Adrenal gland (tissue), 19 donors: ENCODE measurements at places on chromosomes 2 and 18. TPM values are rescaled to one million over a fixed set of nuclear protein-coding genes. Genes with fewer than 3 reads are reported as not detected.
A peak's percentile ranks its signal among the peaks of the same experiment; 100 is the strongest.

- DNase-seq: no peak
- no peaks in the 10 kb centered on the region for H3K36me3 ChIP-seq
- no peak overlapping the region for H3K4me3 ChIP-seq
- no peaks in the 10 kb centered on the region for H3K4me1 ChIP-seq
- no peaks in the 10 kb centered on the region for H3K27me3 ChIP-seq
These were observed 56.3 kb downstream of the ASB1 start for GRCh38 chr2:238483021-238483420.

DNA sequence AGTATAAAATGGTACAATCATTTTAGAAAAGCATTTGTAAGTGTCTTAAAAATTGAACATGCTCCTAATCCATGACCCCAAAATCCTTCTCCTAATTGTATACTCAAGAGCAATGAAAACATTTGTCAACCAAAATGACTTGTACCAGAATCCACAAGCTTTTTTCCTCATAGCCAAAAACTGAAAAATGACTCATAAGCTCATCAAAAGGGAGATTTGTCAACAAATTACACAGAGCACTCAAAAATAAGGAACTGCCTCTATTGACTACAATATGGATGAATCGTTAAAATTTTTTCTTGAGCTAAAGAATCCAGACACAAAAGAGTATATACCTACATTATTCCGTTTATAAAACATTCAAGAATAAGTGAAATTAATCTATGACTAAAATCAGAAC, 544.8 kb downstream of the ARHGAP15 start:
- no peak for DNase-seq
- H3K4me1 ChIP-seq: no peaks in the 10 kb centered on the region
- H3K27me3 ChIP-seq: no peaks in the 10 kb centered on the region
- no peak overlapping the region for H3K4me3 ChIP-seq
- H3K36me3 ChIP-seq: no peaks in the 10 kb centered on the region
- H3K27ac ChIP-seq: no peak overlapping the region

DNA sequence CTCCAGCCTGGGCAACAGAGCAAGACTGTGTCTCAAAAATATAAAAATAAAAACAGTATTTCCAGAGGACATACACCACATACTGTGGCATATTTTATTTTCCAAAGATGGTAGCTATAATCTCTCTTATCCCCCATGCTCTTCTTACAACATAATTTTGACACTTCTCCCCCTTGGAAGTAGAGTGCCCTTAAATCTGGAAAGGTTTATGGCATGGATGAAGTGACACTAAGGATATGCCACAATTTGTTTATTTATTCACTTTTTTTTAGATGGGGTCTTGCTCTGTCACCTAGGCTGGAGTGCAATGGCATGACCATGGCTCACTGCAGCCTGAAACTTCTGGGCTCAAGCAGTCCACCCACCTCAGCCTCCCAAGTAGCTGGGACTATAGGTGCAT, 56.7 kb downstream of the HNRNPLL start:
- H3K27me3 ChIP-seq: no peaks in the 10 kb centered on the region
- H3K4me3 ChIP-seq: no peak overlapping the region
- H3K4me1 ChIP-seq: peaks cover 9% of the 10 kb centered on the region
- no peaks in the 10 kb centered on the region for H3K36me3 ChIP-seq

- H3K4me1 ChIP-seq: no peaks in the 10 kb centered on the region
- no peak overlapping the region for H3K4me3 ChIP-seq
- H3K36me3 ChIP-seq: no peaks in the 10 kb centered on the region
- no peak overlapping the region for H3K27ac ChIP-seq
- no peak for DNase-seq
- H3K27me3 ChIP-seq: no peaks in the 10 kb centered on the region
These were observed 7.3 kb upstream of the CXCR4 start for GRCh38 chr2:136125236-136125635.

GRCh38 chr18:24482821-24483220, 22.4 kb downstream of the HRH4 start:
- H3K27me3 ChIP-seq: no peaks in the 10 kb centered on the region
- no peak for DNase-seq
- no peak overlapping the region for H3K27ac ChIP-seq
- no peaks in the 10 kb centered on the region for H3K36me3 ChIP-seq

- no peaks in the 10 kb centered on the region for H3K4me1 ChIP-seq
- H3K4me3 ChIP-seq: no peak overlapping the region
- no peak overlapping the region for H3K27ac ChIP-seq
- H3K36me3 ChIP-seq: no peaks in the 10 kb centered on the region
- no peaks in the 10 kb centered on the region for H3K27me3 ChIP-seq
These were observed 190.1 kb downstream of the TTC32 start for GRCh38 chr2:19711470-19712372.

DNA sequence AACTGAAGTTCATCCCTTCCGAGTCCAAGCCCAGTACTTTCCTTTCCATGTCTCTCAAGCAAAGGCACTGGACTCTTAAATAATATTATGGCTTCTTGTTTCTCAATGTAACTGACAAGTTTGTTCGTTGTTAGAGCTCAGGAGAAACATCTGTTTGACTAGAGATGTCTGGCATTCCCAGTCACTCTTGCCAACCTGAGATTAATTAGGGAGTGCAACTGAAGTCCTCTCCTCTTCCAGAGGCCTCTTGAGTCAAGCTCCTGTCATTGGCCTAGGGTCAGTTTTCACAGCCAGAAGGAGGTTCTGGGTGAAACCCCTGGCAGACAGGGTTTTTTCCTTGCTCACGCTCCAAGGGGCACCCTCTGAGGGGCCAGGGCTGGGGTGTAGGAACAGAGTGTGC, 196.1 kb downstream of the AGPS start:
- no peaks in the 10 kb centered on the region for H3K36me3 ChIP-seq
- H3K4me1 ChIP-seq: no peaks in the 10 kb centered on the region
- no peak overlapping the region for H3K4me3 ChIP-seq
- no peak for DNase-seq
- no peak overlapping the region for H3K27ac ChIP-seq
- H3K27me3 ChIP-seq: no peaks in the 10 kb centered on the region

GRCh38 chr2:173755798-173756197, 209.4 kb downstream of the SP3 start:
- no peaks in the 10 kb centered on the region for H3K4me1 ChIP-seq
- no peak for DNase-seq
- no peaks in the 10 kb centered on the region for H3K27me3 ChIP-seq

DNA sequence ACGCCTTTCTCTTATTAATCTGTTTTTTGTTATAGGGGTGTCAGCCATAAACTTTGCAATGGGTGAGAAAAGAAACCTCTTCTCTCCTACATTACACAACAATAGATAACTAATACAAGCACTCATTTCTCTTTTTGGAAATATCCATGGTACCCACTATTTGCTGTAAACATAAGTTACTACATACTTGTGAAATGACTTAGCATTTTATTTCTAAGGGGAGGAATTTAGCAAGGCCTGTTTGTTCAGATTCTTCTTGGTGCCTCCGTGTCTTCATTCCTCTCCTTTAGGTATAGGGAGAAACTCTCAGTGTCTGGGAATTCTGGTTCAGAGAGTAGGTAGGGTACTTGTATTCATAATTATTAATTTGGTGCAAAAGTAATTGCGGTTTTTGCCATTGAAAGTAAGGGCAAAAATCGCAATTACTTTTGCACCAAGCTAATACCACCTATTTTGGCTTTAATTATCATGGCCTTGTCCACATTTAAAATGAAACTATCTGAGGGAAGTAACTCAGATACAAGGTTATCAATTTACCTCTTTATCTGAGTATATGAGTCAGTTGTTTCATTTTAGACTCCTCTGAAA, 134.8 kb downstream of the MREG start:
- H3K36me3 ChIP-seq: no peaks in the 10 kb centered on the region
- H3K4me1 ChIP-seq: no peaks in the 10 kb centered on the region
- H3K27me3 ChIP-seq: no peaks in the 10 kb centered on the region
- DNase-seq: no peak
- H3K4me3 ChIP-seq: no peak overlapping the region
- no peak overlapping the region for H3K27ac ChIP-seq

DNA sequence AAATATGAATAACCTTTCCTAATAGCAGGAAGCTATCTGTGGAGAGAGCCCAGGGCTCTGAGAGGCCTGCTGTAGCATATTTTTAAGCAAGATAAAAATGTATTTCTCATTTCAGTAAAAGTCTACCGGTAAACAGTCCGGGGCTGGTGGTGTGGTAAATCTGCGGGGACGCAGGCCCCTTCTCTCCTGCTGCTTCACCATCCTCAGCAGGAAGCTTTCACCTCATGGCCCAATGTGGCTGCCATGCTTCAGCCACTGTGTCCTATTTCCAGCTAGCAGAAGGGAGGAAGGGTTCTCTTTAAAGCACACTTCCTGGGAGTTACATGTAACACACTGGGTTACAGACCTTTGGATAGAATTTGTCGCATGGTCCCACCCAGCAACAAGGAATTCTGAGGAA, 79.5 kb upstream of the ODC1 start:
- H3K36me3 ChIP-seq: no peaks in the 10 kb centered on the region
- H3K27ac ChIP-seq: no peak overlapping the region
- no peaks in the 10 kb centered on the region for H3K27me3 ChIP-seq
- no peak for DNase-seq

- H3K27me3 ChIP-seq: no peaks in the 10 kb centered on the region
- no peaks in the 10 kb centered on the region for H3K4me1 ChIP-seq
- no peaks in the 10 kb centered on the region for H3K36me3 ChIP-seq
- no peak overlapping the region for H3K27ac ChIP-seq
- H3K4me3 ChIP-seq: no peak overlapping the region
These were observed 123.8 kb downstream of the AKAIN1 start for GRCh38 chr18:5073026-5073944.

DNA sequence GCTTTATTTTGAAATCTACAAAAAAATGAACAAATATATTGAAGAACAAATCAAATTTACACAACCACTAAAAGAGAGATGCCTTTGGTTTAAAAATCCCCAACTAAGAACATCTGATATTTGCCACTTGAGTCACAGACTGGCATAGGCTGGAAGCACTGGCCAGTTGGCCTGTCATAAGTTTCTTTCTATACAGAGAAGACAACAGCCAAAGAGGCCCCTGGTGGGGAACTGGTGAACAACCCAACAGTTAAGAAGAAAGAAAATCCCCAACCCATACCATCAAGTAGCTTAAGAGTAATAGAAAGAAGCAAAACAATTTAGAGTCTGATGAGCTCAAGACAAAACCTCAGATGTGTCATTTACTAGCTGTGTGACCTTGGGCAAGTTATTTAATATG, 45.5 kb downstream of the OSR1 start:
- H3K27me3 ChIP-seq: no peaks in the 10 kb centered on the region
- DNase-seq: peak; percentile 25
- H3K4me1 ChIP-seq: no peaks in the 10 kb centered on the region
- no peak overlapping the region for H3K4me3 ChIP-seq
- no peak overlapping the region for H3K27ac ChIP-seq

DNA sequence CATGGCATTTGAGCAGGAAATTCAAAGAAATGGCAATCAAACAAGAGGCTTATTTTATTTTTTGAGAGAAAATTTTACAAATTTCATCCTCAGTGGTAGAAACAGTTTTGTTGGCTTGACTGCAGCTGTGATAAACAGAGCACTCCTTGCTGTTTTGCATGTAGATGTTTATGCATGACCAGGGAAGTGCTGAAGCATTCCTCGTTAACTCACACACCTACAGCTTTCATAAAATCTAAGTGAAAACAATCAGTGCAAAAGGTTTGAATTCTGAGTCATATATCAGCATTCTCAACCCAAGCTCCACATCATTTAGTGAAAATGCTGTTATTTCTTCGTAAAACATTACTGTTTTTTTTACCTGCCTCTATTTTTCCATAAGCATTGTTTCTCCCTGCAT, 146.6 kb upstream of the CCDC68 start:
- DNase-seq: no peak
- no peak overlapping the region for H3K27ac ChIP-seq
- H3K4me1 ChIP-seq: no peaks in the 10 kb centered on the region
- H3K27me3 ChIP-seq: no peaks in the 10 kb centered on the region
- no peaks in the 10 kb centered on the region for H3K36me3 ChIP-seq
- no peak overlapping the region for H3K4me3 ChIP-seq

GRCh38 chr2:62194558-62195420, 1.1 kb upstream of the B3GNT2 start:
- no peak overlapping the region for H3K4me3 ChIP-seq
- peaks cover 10% of the 10 kb centered on the region for H3K4me1 ChIP-seq
- no peaks in the 10 kb centered on the region for H3K36me3 ChIP-seq
- H3K27ac ChIP-seq: no peak overlapping the region
- peak; percentile 58 for DNase-seq
- no peaks in the 10 kb centered on the region for H3K27me3 ChIP-seq

DNA sequence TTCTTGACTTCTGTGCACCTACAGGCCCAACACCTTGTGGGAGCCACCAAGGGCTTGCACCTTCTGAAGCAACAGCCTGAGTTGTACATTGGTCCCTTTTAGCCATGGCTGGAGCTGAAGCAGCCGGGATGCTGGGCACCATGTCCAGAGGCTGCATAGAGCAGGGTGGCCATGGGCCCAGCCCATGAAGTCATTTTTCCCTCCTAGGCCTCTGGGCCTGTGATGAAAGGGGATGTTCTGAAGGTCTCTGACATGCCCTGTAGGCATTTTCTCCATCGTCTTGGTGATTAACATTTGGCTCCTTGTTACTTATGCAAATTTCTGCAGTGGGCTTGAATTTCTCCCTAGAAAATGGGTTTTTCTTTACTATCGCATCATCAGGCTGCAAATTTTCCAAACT, 83.1 kb upstream of the ACVR1 start:
- no peak for DNase-seq
- no peaks in the 10 kb centered on the region for H3K27me3 ChIP-seq
- H3K4me1 ChIP-seq: no peaks in the 10 kb centered on the region
- no peak overlapping the region for H3K27ac ChIP-seq
- no peaks in the 10 kb centered on the region for H3K36me3 ChIP-seq

DNA sequence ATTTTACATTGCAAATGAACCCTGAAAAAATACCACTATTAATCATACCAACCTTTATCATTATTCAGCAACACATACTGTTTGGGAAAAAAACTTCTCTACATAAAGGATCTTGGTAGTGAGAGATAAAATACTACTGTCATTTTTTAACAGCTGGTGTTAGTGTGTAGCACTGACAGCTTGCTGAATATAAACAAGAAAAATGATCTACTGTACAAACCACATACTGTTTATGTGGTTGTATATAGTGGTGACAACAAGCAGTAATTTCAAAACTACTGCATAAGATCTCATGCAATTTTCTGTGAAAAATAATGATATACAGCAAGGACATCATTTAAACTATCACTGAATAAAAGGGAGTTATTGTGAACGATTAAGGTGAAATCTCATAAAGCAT, 601.2 kb downstream of the LRP1B start:
- no peaks in the 10 kb centered on the region for H3K4me1 ChIP-seq
- no peak overlapping the region for H3K27ac ChIP-seq
- H3K36me3 ChIP-seq: no peaks in the 10 kb centered on the region
- no peak for DNase-seq
- H3K27me3 ChIP-seq: no peaks in the 10 kb centered on the region
- H3K4me3 ChIP-seq: no peak overlapping the region

Gene CTLA4
- polyA plus RNA-seq: 0.03 TPM

Gene CPO
- polyA plus RNA-seq: 1.2 TPM

Gene CCDC150
- 1.4 TPM for polyA plus RNA-seq

Gene ASB18
- not detected for polyA plus RNA-seq

Gene ADRA2B
- polyA plus RNA-seq: 1.2 TPM

Gene RAB6C
- polyA plus RNA-seq: 0.24 TPM

Gene COL4A4
- polyA plus RNA-seq: 12.3 TPM

Gene CENPA
- polyA plus RNA-seq: 1.1 TPM
